ENCODE measurements at places on chromosomes 11 and 22. TPM values are rescaled to one million over a fixed set of nuclear protein-coding genes. Genes with fewer than 3 reads are reported as not detected.
A peak's percentile ranks its signal among the peaks of the same experiment; 100 is the strongest.

The DMC1 gene
- total RNA-seq: 2.4 TPM

The BEST1 gene
- not detected for total RNA-seq

GRCh38 chr22:48224332-48224731 lies 1461.9 kb downstream of the TBC1D22A start:
- DNase-seq: no peak

The DDIAS gene
- 19.5 TPM for total RNA-seq

The KRTAP5-11 gene
- not detected for total RNA-seq

The RIC3 gene
- total RNA-seq: 14.5 TPM

The NELL1 gene
- not detected for total RNA-seq

DNA sequence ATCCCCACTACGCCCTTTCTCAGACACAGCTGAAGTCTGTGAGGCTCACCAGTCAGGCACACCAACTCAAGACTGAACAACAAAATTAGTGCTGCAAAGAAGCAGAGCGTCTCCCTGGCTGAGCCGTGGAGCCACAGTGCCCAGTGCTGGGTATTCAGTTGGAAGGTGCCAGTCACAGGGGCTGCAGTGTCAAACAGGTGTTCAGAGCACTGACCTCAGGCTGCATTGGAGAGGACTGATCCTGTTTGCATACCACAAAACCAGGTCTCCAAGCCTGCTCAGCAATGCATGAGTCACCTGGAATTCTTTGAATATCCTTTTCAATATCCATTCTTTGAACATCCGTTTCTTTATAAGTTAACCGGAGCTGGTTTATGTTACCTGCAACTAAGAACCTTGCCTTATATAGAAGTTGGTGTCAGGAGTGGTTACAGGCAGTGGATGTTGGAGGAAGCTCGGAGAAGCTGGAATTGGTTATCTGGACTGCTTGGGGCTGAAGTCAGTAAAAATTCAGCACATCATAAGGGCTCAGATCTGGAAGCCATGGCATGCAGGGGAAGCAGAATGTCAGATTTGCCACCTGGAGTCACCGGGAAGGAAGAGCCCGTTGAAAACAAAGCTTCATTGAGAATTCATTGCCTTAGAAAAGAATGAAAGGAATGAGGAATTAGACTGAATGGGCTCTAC lies 30.3 kb downstream of the PDGFB start:
- no peak for DNase-seq

GRCh38 chr22:19955241-19956128 lies 13.9 kb upstream of the TXNRD2 start:
- DNase-seq: no peak

DNA sequence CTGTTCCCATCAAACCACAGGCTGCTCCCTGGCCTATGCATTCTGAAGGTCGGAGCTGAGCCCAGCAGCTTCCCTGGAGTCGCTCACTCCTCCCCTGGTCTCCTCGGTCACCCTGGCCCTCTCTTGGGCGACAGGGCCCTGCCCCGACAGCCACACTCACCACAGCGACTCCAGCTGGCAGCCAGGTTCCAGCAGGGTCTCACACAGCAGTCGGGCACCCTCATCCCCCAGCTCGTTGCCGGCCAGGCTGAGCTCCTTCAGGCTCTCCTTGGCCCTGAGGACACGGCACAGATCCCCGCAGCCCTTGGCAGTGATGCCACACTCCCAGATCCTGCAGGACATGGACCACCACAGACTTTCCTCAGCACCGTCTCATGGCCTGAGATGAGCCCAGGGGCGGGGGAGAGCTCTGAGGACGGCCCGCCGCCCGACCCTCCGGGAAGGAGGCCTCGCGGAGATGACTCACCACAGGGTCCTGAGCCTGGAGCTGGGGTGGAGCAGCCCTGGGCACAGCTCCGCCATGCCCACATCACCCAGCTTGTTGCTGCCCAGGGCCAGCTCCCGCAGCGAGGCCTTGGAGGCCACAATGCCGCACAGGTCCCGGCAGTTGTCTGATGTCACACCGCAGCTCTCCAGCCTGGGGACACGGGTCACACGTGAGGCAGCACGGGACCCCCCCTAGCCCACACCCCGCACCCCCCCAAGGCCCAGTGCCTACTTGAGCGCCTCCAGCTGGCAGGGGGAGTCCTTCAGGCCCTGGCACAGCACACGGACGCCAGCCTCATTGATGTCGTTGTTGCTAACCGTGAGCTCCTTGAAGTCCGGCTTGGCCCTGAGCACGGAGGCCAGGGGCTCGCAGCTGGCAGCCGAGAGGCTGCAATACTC lies 8.5 kb downstream of the RNH1 start:
- DNase-seq: no peak

DNA sequence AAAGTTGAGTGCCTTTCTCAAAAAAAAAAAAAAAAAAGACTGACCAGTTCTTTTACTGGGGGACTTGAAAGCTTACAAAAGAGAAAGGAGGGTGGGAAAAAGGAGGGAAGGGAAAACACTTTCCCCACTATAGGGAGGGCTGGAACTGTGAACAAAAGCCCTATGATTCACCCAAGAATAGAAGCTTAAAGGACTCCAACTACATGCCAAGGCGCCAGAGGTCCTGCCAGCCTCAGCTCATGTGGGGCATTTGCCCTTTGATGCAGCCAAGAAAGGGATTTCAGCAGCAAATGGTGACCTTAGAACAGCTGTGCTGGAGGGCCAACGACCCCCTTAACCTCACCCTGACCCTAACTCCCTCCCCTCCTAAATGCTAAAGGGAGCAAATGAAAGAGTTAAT lies 160.0 kb downstream of the NTM start:
- DNase-seq: no peak

The SCT gene
- total RNA-seq: not detected

GRCh38 chr11:70612459-70613141 lies 214.3 kb downstream of the CTTN start:
- no peak for DNase-seq

- DNase-seq: no peak
These were observed 982 bp downstream of the APOBEC3H start for GRCh38 chr22:39098026-39098425.

The MMP13 gene
- not detected for total RNA-seq

DNA sequence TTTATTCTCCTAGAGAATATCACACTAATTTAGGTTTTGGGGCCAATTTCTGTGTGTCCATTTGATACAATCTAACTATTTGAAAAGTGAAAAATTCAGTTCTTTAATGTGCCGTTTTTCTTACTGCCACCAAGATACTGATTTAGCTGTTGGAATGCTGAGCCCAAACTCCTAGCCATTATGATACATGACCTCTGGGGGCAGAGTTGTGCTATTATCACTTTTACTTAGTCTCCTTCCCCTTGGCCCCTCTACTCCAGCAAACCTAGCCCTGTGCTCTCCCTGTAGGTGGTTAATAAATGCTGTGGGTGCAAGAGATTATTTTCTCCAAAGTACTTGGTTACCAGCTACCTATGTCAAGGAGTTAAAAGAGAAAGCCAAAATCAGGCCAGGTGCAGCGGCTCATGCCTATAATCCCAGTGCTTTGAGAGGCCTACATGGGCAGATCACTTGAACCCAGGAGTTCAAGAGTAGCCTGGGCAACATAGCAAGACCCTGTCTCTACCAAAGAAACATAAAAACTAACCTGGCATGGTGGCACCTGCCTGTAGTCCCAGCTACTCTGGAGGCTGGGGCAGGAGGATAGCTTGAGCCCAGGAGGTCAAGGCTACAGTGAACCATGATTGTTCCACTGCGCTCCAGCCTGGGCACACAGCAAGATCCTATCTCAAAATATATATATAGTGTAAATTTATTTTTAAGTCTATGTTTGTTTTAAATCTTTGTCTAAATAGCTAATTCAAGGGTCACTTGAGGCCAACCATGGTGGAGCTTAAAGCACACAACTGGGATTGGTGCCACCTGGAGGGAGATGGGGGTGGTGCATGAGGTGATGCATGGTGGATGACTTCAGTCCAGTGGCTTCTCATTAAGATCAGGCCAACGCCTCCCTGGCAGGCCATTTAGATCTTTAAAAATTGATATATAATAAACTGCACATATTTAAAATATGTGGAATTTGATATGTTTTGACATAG lies 193.2 kb upstream of the PLET1 start:
- DNase-seq: peak; percentile 34

GRCh38 chr11:108906329-108906728 lies 241.5 kb downstream of the DDX10 start:
- DNase-seq: no peak

GRCh38 chr11:122343210-122343609 lies 227.2 kb upstream of the BLID start:
- no peak for DNase-seq

The TSSK2 gene
- total RNA-seq: not detected

The MPEG1 gene
- 0.18 TPM for total RNA-seq

- DNase-seq: no peak
These were observed 31.9 kb downstream of the RASSF10 start for GRCh38 chr11:13040969-13041561.

The INPP5J gene
- total RNA-seq: 0.21 TPM

The MUC6 gene
- total RNA-seq: not detected
